Effector memory CD4-positive, alpha-beta T cell (primary cell): ENCODE measurements at places on chromosomes 6 and 20.

DNA sequence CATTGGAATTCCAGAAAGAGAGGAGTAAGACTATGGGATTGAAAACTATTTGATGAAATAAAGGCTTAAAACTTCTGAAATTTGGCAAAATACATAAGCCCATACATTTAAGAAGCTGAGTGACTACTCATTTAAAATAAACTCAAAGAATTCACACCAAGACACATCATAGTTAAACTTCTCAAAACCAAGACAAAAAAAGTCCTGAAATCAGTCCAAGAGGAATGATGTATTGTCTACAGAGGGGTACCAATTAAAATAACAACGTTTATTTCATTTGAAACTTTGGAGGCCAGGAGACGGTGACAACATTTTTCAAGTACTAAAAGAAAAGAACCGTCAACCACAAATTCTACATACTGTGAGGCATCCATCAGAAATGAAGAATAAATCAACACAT, 841.4 kb upstream of the MAP3K7 start:
- no peak for DNase-seq

DNA sequence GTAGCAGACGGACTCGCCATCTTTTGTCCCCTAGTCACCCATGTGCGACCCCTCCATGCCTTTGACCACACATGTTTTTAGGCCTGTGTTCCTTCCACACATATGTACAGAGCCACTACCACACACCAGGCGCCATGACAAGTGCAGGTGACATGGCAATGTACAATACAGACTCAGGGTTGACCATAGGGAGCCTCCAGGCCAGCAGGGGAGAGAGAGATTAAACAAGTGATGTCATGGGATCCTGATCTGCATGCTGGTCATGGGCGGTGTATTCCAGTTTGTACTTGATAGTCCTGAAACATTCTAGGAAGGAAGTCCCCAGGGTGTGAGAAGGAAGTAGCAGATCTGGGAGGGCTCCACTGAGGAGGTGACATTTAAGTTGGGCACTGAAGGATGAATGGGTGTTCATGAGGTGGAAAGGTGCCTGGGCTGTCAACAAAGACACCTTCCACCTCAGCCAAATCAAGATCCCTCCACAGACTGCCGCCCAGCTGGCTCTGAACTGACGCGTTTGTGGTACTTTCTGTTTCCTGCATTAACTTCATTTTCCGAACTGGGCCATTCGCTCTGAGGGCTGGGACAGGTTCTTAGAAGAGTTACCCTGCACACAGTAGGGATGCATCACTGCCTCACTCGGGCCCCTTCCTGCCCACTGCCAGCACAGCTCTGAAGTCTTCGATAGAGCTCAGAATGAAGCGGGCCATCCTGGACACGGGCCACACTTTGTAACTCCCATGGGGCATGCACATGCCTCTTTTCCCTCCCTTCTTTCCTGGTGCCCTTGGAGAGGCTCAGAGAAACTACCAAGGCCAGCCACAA, 94.0 kb downstream of the NOL4L start:
- DNase-seq: no peak

DNA sequence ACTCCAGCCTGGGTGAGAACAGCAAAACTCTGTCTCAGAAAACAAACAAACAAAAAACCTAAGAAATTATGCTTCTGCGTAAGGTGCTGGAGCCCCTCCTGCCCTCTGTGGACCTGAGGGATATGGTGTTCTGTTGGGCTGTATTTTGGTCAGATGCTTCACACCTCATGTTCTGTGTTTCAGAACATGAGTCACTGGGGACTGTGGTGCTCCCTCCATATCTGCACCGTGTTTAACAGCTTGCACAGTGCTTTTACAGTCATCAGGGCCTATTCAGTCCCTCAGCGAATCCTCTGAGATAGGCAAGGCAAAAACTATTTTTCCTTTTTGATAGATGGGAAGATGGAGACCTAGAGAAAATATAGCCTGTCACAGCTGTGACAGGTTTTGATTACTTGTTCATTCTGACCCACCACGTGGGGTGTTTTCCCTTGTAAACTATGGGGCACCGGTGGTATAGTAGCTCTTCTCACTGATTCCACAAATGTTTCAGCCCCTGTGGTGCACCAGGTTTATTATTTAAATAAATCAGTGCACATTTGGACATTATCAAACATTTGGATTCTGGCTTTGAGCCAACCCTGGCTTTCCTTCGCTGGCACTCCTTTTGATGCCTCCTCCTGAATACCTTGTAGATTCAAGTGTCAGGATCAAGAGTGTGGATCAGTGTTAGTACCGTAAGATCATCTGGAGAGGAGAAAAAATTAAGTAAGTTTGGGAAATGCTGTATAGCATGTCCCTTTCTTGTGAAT, 9.6 kb downstream of the TTPAL start:
- no peak for DNase-seq

DNA sequence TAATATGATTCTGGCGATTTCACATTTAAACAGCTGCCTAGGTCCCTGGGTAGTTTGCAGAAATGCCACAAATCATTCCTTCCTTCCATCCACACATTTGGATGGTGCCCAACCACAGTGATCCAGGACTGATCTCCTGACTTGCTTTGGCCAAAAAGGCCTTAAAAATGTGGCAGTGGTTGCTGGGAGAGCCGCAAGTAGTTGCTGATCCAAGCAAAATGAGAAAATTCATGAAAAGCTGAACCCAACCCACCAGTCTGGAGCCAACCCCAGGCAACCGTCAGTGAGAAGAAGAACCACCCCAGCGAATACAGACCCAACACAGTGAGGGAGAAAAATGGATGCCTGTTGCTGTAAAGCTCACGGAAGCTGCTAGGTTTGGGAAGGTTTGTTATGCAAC, 25.1 kb downstream of the RALGAPA2 start:
- no peak for DNase-seq

DNA sequence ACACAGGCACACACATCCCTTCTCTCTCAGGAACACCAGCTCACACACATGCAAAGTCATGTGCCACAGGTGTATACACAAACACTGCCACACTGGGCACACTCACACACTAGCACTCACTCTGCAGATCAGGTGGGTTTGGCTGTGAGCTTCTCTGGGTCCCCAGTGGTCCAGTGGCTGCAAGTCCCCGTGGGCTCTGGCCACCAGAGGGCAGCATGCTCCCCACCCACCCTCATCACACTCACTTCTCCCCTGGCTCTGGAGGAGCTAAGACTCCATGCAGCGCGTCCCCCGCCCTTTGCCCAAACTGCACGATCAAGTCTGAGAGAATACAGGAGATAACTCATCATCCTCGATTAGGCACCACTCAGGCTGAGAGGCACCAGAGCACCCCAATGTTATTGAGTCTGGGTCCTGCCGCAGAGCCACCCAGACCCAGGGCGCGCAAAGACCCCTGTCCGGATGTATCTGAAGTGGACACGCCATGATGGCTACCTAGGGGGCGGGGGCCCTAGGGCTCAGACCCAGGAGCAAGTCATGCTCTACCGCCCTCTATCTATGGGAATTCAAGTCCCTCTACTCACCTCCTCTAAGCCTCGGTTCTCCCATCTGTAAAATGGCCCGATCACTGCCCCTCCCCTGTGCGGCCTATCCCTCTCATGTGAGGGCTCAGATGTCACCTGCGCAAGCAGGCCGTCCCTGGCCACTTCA, 90.5 kb downstream of the GRM4 start:
- DNase-seq: peak; percentile 23

DNA sequence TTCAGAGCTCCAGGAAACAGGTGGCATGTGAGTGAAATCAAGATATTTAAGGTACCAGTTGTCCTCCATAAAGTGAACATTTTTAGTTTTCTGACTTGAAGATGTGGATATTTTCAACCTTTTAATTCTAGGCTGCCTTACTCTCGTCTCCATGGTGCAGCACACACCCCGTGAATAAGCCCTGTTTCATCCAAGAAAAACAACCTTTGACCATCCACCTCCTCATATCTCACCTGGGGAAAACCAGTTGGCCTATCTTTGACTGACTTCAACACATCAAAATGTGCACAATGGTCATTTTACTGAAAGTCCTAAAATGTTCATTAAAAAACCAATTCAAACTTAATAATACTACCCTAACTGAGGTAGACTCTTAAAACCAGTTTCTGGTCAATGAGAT, 73.8 kb upstream of the CD2AP start:
- no peak for DNase-seq

DNA sequence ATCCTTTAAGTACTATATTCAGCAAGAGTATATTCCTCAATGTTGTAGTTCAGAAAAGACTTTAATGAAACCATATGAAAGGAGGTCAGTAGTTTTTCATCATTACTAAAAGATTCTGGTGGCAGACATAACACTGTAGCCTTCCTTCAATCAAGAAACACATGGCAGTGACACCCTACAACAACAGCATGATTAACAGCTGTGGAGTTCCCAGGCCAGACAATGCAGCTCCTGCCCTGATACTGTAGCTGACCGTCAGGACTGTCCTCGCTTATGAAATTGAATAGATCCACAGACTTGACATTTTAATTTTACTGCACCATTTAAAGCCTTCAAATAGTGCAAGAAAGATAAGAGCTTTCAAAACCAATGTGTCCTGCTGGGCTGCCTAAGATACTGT, 43.6 kb downstream of the USP45 start:
- no peak for DNase-seq

- DNase-seq: no peak
Observed at GRCh38 chr20:6959900-6960312, 192.4 kb downstream of the BMP2 start.

GRCh38 chr6:170049641-170050561, 241.0 kb downstream of the DLL1 start:
- DNase-seq: no peak

- no peak for DNase-seq
Observed at GRCh38 chr20:58008413-58008812, 220.0 kb downstream of the ANKRD60 start.

DNA sequence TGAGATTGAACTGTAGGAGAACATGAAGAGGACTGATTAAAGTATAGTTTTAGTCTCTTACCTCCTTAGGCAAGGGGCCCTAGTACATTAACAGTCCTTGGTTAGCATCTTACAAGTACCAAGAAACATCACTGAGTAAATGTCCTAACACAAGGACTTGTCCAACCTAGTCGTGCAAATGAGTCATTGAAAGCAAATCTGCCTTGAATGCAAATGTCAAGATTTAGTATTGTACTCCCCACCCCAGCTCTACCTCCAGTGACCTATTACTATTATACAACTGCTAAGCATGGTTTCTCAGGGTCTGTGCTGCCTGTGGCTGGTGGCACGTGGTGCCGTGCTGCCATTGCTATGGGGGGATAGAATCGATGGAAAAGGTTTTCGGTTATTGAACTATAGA, 138.4 kb downstream of the PLCB4 start:
- DNase-seq: no peak

DNA sequence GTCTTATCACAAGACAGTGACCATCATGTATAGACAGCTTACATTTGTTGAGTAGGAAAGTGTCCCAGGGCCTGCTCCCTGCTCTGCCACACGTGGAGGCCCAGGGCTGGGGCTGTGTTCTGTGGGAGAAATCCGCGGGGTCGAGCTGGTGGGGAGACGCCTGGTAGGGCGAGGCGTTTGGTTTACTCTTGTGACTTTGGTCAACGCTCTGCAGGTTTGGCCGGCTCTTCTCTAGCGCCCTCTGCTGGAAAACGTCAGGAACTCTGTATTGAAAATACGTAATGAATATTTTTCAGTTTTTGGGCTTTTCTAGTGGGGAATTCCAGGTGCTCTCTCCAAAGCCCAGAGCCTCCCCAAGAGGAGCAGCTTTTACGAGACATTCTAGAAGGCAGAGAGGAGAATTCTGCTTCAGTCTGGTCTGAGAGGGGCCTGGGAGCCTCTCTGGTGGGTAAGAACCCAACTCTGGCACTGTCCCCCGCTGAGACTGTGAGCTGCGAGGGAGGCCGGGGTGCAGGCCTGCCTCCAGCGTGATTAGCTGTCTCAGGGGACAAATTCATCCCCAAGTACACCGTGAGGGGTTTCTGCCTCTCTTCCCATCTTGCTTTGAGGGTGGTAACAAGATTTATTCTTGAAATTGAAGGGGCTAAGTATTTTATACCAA, 112.6 kb upstream of the RALGAPA2 start:
- no peak for DNase-seq

DNA sequence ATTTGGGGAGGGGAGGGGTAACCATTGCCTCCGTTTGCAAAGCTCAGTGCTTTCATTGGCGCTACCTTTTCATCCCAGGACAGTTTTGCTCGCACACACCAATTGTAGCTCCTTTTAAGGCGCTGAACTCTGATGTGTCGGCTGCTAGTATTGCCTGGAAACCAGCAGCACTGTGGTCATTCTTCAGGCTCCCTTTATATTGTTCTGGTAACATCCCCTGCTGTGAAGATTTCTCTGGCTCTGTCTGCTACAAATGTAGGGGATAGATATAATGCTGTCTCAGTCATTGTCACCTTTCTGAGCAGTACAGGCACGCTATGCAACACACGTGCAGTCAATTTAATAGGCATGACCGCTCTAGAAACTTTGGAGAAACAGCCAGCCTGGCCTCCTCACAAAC, 172.9 kb upstream of the SASH1 start:
- DNase-seq: no peak

GRCh38 chr6:13370623-13371022, 42.3 kb upstream of the TBC1D7 start:
- DNase-seq: no peak

DNA sequence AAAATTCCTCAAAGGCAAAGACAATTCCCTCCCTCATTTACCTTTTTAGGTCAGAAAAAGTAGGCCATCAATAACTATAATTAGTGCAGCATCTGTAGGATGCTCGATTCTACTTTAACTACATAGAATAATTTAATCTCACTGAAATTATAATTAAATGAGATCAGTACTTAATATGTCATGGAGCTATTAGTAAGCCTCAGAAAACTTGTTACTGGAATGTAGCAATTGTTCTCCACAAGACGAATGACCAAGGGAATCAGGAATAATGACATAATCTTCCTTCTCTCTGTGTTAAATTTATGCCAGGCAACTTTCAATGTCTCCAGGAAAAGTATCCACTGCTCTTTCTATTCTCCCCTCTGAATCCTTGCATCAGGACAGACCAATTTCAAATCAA, 34.1 kb downstream of the SESN1 start:
- DNase-seq: no peak

DNA sequence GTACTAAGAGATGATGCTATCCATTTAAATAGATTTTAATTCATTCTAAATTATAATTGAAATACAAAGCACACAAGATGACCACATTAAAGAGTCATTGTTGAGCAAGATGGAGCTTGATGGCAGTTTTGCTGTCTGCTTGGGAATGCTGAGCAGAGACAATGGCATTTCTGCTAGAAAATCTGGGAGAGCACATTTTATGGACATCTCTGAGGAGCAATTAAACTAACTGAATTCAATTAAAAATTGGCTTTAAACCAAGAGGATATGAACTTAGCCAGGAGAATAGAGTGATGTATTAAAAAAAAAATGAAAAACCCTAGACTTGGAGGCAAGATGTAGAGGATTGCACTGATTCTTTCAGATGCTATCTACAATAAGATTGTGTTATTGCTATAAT, 19.1 kb upstream of the ADGRB3 start:
- DNase-seq: no peak
